ENCODE measurements at places on chromosomes 1 and 21.

- peak overlapping the region; percentile 66 for H3K27ac ChIP-seq
- no peaks in the 10 kb centered on the region for H3K27me3 ChIP-seq
- peak overlapping the region; percentile 58 for H3K4me3 ChIP-seq
- no peaks in the 10 kb centered on the region for H3K36me3 ChIP-seq
- H3K4me1 ChIP-seq = no peaks in the 10 kb centered on the region
Measured at GRCh38 chr1:31155216-31155806, 84.4 kb downstream of the NKAIN1 start.

DNA sequence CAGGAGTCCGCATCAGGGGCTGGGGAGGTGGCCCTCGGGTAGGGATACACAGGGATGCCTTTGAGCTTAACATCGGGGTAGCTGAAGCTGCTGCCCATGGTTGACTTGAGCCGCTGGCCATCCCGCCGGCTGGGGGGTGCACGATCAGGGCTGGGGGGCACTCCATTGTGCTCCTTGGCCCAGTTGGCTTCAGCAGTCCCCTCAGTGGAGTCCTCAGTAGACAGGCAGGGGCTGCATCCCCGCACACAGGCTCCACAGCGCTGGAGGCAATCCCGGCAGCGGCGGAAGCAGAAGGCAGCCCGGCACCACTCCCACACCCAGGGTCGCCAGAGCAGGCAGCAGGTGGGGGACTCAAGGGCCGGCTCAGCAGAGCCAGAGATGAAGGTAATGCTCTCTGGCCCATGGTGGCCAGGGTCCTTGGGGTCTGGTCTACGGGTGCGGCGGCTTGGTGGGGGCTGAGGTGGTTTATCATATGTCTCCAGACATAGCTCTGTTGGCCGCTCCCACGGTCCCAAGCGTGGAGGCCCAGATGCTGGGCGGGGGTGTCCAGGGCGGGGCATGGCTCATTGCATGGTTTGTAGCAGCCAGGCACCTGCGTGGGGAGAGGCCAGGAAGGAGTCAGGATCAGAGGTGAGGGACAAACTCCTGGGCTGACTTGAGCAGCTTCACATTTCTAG, 8.3 kb downstream of the KDF1 start:
- no peak for DNase-seq
- H3K27ac ChIP-seq = no peak overlapping the region
- H3K27me3 ChIP-seq = no peaks in the 10 kb centered on the region
- no peak overlapping the region for H3K4me3 ChIP-seq
- H3K36me3 ChIP-seq = no peaks in the 10 kb centered on the region
- H3K4me1 ChIP-seq = no peaks in the 10 kb centered on the region

DNA sequence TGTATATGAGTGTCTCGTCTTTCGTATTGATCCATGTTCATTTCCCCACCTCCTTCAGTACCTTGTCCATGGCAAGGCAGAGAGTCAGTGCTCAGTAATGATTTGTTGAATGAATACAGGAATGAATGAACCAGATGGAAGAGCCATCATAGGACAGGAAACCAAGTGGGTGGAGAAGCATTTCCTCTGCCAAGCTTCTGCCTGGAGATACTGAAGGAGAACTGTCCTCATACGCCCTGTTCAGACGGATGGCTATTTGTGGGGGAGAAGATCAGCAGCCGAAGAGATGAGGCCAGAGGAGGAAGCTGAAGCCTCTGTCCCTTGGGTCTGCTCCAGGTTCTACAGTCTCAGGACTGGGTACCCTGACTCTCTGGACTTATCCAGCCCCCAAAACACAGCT, 5.8 kb downstream of the FAM43B start:
- H3K27me3 ChIP-seq = peaks cover 26% of the 10 kb centered on the region
- DNase-seq = no peak
- no peak overlapping the region for H3K27ac ChIP-seq
- H3K4me3 ChIP-seq = no peak overlapping the region

DNA sequence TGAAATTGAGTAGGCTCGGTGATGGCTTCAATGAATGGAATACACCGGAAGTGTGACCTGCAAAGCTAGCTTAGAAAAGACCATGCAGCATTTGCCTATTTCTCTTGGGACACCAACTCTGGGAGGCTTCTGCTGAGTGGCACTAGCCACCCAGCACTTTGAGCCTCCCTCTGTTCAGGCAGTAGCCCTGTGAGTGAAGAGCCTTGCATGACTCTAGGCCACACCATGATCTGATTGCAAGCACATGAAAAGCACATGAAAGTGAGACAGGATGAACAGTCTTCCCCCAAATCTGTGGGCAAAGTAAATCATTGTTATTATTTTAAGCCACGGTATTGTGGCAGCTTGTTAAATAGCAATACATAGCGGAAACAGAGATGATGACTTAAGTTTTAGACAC, 2.8 kb downstream of the CD48 start:
- H3K4me1 ChIP-seq = no peaks in the 10 kb centered on the region
- no peak for DNase-seq
- no peaks in the 10 kb centered on the region for H3K36me3 ChIP-seq
- no peaks in the 10 kb centered on the region for H3K27me3 ChIP-seq

- no peak for DNase-seq
- no peak overlapping the region for H3K27ac ChIP-seq
- H3K4me3 ChIP-seq = no peak overlapping the region
- H3K4me1 ChIP-seq = no peaks in the 10 kb centered on the region
Measured at GRCh38 chr1:96840396-96840795, 118.8 kb downstream of the PTBP2 start.

DNA sequence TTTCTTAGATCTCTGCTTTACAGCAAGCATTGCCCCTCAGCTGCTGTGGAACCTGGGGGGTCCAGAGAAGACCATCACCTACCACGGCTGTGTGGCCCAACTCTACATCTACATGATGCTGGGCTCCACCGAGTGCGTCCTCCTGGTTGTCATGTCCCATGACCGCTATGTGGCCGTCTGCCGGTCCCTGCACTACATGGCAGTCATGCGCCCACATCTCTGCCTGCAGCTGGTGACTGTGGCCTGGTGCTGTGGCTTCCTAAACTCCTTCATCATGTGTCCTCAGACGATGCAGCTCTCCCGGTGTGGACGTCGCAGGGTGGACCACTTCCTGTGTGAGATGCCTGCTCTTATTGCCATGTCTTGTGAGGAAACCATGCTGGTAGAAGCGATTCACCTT, 33.4 kb upstream of the OR2B11 start:
- no peak overlapping the region for H3K27ac ChIP-seq
- H3K4me1 ChIP-seq = no peaks in the 10 kb centered on the region
- H3K4me3 ChIP-seq = no peak overlapping the region
- no peaks in the 10 kb centered on the region for H3K27me3 ChIP-seq
- DNase-seq = no peak

DNA sequence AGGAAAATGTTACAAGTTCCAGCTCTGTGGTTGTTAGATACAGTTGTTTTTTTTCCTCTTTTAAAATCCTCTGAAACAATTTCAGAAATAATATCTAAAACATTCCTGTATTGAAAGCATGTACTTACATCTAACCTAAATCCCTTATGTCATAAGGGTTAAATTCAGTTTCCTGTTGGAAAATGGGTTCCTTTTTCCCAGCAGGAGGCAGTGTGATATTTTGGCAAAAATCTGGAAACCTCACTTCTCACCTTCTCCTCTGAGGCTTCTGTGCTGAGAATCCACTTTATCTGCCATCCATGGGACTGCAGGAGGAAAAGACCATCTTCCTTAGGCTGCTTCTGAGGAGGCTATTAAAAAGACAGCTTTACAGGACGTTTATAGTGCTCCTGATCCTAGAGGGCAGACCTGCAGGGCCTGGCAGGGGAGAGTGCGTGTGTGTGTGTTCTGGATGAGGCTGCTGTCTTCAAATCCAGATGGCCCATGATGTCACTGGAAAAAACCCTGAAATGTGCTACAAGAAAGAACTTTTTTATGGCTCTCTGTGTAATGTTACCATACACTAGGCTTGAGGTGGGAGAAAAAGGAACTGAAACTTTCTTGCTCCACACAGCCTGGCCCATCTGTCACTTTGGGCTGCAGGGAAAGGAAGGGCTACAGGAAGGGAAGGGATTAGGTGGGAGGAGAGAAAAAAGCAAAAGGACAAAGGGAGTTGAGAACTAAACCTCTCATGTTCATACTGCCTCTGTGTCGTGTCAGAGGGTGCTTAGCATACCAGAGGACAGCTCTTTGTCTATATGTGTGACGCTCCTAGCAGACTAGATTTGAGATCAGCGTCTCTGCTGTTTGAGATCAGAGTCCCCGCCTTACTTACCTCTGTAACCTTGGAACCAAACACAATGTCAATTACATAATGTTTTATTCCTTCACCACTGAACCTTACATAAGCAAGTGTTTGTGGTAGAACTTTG, 379.2 kb upstream of the SPAG17 start:
- H3K36me3 ChIP-seq = no peaks in the 10 kb centered on the region
- no peaks in the 10 kb centered on the region for H3K27me3 ChIP-seq
- H3K4me3 ChIP-seq = no peak overlapping the region
- no peak overlapping the region for H3K27ac ChIP-seq
- H3K4me1 ChIP-seq = no peaks in the 10 kb centered on the region
- no peak for DNase-seq

DNA sequence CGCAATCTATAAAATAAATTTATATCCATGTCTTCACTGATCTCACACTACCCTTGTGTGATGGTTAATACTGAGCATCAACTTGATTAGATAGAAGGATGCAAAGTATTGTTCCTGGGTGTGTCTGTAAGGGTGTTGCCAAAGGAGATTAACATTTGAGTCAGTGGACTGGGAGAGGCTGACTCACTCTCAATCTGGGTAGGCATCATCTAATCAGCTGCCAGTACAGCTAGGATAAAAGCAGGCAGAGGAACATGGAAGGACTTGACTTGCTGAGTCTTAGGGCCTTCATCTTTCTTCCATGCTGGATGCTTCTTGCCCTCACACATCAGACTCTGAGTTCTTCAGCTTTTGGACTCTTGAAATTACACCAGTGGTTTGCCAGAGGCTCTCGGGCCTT, 615.4 kb downstream of the AGBL4 start:
- H3K27me3 ChIP-seq = no peaks in the 10 kb centered on the region
- no peaks in the 10 kb centered on the region for H3K36me3 ChIP-seq
- H3K27ac ChIP-seq = no peak overlapping the region
- DNase-seq = no peak
- no peaks in the 10 kb centered on the region for H3K4me1 ChIP-seq

GRCh38 chr1:230123280-230124185, 56.5 kb downstream of the GALNT2 start:
- H3K4me1 ChIP-seq = peaks cover 9% of the 10 kb centered on the region
- DNase-seq = no peak
- H3K27ac ChIP-seq = no peak overlapping the region

DNA sequence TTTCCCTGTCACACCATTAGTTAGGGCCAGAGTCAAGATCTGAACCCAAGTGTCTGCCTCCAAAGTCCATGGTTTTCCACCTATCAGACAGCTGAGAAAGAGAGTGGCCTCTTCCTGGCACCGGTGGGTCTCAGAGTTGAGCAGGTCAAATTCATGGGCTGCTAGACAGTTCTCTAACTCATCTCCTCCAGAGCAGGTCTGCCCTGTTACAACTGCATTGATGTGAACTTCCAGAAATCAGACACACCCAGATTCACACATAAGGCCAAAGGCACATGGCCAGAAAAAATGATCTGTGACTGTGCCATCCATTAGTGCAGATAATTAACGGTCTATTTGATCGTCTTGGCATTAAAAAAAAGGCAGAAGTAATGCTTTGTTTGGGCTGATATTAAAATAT, 17.5 kb downstream of the SMIM12 start:
- H3K4me3 ChIP-seq = no peak overlapping the region
- H3K36me3 ChIP-seq = no peaks in the 10 kb centered on the region
- no peak overlapping the region for H3K27ac ChIP-seq
- DNase-seq = no peak
- no peaks in the 10 kb centered on the region for H3K4me1 ChIP-seq

DNA sequence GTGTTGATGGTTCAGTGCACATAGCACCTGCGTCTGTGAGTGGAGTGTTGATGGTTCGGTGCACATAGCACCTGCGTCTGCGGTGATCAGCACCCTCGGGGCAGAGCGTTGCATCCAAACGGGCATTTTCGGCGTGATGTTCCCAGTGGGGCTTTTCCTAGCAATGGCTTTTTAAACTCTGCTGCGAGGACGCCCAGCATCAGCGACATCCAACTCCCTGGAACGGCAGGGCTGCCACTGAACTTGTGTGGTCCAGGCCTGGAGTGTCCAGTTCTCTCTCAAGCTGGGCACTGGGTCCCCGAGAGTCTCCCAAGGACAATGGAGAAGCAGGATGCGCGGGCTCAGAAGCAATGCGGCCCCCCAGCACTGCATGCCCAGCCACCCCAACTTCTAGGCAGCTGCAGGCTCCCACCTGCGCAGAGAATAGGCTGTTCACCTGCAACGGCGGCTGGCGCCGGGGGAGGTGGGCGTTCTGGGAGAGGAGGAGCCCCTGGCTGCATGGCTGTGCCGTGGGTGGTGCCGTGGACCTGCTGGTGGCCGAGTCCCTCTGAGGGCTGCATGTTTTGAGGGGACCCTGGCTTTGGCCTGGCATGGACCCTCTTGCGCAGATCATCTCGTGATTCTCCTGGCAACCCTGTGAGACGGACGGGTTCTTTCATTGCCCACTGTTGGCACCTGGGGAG, 10.1 kb upstream of the C1orf174 start:
- no peaks in the 10 kb centered on the region for H3K36me3 ChIP-seq
- no peaks in the 10 kb centered on the region for H3K27me3 ChIP-seq
- H3K27ac ChIP-seq = no peak overlapping the region
- H3K4me1 ChIP-seq = no peaks in the 10 kb centered on the region

DNA sequence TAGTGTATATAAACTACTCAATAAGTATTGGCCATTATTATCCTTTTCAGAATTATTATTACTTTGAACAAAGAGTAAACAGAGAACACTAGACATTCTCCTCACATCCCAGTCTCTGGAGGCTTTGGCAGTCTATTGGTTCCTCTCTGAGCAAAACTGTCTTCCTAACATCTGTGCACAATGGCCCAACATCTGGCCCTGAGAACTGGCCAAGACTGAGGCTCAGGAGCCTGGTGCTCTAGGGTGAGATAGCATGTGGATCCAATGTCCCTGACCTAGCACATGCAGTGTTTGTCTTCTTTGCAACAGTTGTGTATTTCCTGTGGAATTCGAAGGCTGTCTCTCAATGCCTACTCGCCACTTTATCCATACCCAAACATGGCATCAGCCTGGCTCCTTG, 313.2 kb upstream of the KAZN start:
- H3K27ac ChIP-seq = no peak overlapping the region
- no peaks in the 10 kb centered on the region for H3K4me1 ChIP-seq
- H3K27me3 ChIP-seq = no peaks in the 10 kb centered on the region
- H3K4me3 ChIP-seq = no peak overlapping the region
- DNase-seq = no peak
- no peaks in the 10 kb centered on the region for H3K36me3 ChIP-seq

- H3K4me3 ChIP-seq = no peak overlapping the region
- H3K27me3 ChIP-seq = no peaks in the 10 kb centered on the region
- H3K4me1 ChIP-seq = no peaks in the 10 kb centered on the region
- no peak for DNase-seq
Measured at GRCh38 chr1:179153217-179153616, 71.3 kb downstream of the TOR3A start.
